ENCODE measurements at places on chromosomes 4 and X.

- DNase-seq, result no peak
These were observed 96.6 kb upstream of the KCNIP4 start for GRCh38 chr4:22045051-22045630.

- DNase-seq, result no peak
These were observed 59.5 kb upstream of the CRMP1 start for GRCh38 chr4:5952286-5952974.

DNA sequence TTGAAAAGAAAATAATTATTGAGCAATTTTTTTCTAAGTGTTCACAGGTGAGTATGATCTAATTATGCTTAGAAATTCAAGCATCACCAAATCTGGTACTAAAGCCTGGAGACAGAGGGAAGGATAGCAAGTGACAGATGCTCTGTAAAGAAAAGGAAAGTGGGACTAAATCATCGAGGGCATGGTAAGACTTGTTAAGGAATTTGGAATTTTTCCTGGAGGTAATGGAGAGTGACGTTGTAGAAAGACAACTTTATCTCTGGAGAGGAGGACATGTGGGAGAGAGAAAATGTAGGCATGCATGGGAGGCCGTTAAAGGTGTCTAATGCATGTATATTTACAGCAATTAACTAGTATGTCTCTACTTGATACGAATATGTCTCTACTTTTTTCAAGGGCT is 333.2 kb upstream of the ATOH1 start:
- DNase-seq, result no peak

DNA sequence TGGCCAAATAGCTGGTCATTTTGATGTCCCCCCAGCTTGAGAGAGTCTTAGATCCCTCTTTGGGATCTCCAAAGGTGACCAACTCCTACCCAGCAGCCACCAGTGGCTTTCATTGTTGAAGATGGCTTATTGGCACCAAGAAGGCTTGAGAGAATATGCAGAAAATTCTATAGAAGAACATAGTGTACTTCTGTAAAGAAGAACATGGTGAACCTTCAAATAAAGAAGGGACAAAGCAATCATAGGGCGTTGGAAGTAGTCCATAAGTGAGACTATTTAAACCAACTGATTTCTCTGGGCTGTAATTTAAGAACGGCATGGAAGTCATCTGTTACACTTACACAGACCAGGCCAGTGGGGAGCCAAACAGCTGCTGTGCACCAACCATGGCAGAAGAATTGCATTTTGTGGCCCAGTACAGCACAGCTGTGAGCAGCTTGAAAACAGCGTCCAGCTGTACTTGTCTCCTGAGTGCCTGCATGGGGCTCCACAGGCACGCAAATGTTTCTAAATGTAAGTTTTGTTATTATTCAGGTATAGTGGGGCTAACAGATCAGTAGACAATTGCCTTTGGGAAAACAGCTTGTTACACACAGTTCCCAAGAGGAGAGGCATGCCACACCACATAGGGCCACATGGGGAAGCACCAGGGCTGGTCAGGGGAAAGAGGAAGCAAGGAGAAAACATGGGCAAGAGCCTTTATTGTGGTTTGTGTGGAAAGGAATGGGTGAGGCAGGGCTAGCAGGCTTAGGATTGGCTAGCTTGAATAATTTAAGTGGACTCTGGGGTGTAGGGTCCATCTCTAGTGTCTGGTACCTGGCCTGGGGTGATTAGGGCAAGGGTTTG is 125.0 kb downstream of the ARHGAP6 start:
- DNase-seq, result no peak

DNA sequence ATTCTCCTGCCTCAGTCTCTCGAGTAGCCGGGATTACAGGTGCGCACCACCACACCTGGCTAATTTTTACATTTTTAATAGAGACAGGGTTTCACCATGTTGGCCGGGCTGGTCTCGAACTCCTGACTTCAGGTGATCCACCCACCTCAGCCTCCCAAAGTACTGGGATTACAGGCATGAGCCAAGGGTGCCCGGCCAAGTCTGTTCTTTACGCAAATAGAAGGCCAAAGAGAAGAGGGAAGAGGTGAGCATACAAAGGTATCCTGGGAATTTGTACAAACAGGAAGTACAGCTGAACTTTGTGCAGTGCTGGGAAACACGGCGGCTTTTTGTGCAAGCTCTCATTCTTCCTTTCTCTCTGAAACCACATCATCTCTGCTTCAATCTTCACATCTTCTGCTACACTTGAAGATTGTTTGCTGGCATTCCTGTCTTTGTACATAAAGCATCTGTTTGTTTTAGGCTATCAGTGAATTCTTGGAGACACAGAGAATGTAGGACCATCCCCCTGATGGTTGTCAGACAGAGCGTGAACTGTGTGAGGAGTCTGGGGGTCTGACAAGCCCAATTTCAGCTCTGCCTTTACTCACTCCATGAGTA is 71.9 kb upstream of the PRSS48 start:
- peak; percentile 32 for DNase-seq

DNA sequence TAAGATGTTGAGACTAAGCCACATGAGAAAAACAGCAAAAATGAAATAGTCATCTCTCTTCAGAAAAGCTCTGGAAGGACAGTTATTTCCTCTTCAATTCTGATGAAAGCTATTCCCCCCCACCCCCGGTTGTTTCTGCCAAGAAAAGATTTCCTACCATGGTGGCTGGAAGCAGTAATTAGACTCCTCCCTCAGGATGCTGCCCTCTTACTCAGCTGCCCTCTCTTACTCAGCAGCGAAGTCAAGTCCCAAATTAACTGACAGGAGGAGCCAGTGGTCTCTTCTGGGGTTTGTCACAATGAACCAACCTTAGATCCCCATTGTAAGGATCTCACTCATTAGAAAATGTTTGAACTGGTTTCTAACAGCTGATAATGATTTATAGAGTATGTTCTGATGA is 38.0 kb downstream of the GPM6B start:
- peak; percentile 13 for DNase-seq

- DNase-seq, result no peak
These were observed 21.1 kb downstream of the RBM10 start for GRCh38 chrX:47166126-47166525.

- no peak for DNase-seq
These were observed 257.4 kb downstream of the CFAP299 start for GRCh38 chr4:80592950-80593349.

GRCh38 chrX:12950851-12951594 is 23.9 kb upstream of the TMSB4X start:
- DNase-seq, result peak; percentile 68

DNA sequence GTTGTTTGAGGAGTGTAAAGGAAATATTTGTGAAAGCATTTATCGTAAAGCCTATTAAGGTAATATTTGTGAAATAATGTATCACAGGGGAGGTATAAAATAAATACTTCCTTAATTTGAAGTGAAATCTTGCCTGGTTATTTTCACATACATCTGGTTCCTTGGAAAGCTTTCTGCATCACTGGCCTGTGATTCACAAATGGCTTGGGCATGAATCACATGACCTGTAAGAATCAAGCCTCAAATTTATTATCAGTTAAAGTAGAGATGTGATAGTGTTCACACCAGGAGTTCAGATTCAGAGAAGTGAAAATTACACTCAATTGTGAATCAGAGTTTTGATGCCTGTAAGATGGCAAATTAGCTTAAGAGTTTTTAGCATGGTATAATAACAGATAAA is 1911.4 kb downstream of the STIM2 start:
- no peak for DNase-seq

GRCh38 chrX:24676403-24677024 is 17.2 kb upstream of the POLA1 start:
- peak; percentile 40 for DNase-seq

DNA sequence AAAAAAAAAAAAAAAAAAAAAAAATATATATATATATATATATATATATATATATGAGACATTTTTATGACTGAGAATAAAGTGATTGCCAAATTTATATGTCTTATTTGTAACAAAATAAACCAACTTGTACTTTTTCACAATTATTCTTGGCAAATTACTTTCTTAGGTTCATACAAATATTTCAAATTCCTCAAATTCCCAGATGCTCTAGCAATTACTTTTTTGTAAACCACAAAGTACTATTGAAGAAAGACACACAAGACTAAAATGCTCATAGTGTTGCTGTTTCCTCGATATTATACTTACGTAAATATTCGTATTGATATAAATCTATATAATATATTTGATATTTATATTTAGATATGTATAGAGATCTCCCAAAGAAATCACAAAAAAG is 390.0 kb downstream of the FAT4 start:
- DNase-seq, result peak; percentile 9

- peak; percentile 46 for DNase-seq
These were observed at the start of gene ZNF185 for GRCh38 chrX:152897222-152898131. Gene ZNF185 (plus strand): TSS chrX:152898067. CDS start chrX:152914490, 16,423 bp downstream.

DNA sequence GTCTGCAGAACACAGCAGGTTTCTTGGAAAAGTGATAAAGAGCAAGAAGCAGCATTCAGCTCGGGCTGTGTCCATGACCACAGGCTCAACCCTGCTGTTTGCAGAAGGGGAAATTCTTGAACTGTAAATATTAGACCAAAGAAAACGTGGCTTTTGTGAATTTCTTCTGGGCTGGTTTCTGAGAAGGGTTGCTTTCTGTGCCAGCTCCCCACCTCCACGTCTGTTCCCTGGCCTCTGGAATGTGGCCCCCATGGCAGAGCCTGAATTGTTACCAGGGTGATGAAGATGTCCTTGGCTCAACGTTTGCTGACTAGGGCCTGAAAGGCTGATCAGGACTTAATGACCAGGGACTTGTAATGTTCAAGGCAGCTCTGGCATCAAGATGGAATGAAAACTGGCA is 116.0 kb downstream of the CPEB2 start:
- no peak for DNase-seq

GRCh38 chr4:33772582-33772981 is 2471.7 kb downstream of the ARAP2 start:
- DNase-seq, result no peak

GRCh38 chr4:110248100-110248499 is 49.7 kb upstream of the ELOVL6 start:
- no peak for DNase-seq

- DNase-seq, result peak; percentile 66
These were observed 34.7 kb upstream of the PLAC1 start for GRCh38 chrX:134692990-134693389.

- no peak for DNase-seq
These were observed 345.9 kb downstream of the ADGRL3 start for GRCh38 chr4:61545902-61546480.

DNA sequence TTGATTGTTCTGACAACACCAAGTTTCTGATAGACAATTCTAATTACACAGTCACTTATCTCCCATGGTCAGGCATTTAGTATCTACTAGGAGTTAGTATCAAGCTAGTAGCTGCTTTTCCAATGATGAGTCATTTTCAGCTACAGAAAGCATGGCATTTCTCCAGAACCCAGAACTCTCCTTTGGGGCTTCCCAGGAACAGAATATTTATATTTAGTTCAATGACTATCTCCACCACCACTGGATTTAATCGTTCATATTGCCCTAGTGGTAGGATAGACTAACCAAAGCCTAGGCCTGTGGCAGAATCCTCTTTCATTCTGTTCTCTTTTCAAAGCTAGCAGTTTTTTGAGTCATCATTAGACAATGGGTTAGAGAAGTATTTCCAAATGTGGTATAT is 569.4 kb downstream of the GABRG1 start:
- DNase-seq, result no peak

DNA sequence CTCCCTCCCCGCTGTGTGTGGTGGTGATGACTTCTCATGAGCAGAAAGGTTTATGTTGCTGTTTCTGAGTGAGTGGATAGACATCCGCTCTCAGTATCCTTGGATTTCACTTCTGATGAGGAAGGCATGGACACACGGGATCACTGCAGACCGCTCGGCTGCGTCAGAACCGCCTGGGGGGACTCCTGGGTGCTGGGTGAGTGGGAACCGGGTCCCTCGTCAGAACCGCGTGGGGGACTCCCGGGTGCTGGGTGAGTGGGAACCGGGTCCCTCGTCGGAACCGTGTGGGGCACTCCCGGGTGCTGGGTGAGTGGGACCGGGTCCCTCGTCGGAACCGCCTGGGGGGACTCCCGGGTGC is 9.0 kb downstream of the CTBP1 start:
- no peak for DNase-seq

- DNase-seq, result no peak
These were observed 64.6 kb upstream of the TRPC5 start for GRCh38 chrX:112147206-112147605.

DNA sequence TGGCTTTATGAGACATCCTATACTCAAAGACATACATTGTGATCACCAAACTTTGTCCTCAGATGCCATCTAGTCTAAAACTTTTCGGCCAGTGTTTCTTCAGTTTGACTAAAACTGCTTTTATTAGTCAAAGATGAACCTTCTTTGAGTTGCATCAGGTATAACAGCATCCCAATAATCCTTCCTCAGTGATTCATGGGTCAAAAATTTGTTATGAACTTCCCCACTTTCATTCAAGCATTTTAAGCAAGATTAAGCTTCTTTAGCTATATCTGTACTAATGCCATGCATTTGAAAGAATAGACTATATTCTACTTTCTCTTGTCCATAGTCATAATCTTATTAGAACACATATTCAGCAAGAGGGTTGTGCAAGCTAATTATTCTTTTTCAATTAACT is 1070.4 kb upstream of the ADGRL3 start:
- DNase-seq, result no peak

DNA sequence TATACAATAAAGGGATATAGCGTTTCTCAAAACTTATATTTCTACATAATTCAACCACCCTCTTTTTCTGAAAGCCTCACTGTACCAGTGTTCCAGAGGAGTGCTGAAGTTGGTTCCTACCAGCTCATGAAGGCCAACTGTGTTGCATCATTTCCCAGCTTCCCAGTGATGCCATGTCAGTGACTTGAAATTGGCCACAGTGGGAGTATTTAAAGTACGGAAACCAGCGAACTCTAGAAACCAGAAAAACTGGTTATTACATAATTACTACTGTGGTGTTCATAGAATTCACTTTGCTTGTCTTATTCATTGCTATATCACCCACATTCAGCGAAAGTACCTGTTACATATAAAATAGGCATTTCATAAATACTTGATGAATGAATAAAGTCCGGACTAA is 135.4 kb downstream of the GC start:
- no peak for DNase-seq

GRCh38 chr4:79408063-79408462 is at the start of gene GK2:
Gene GK2 (minus strand): TSS chr4:79408228. CDS start chr4:79408200, 28 bp downstream.
- no peak for DNase-seq

DNA sequence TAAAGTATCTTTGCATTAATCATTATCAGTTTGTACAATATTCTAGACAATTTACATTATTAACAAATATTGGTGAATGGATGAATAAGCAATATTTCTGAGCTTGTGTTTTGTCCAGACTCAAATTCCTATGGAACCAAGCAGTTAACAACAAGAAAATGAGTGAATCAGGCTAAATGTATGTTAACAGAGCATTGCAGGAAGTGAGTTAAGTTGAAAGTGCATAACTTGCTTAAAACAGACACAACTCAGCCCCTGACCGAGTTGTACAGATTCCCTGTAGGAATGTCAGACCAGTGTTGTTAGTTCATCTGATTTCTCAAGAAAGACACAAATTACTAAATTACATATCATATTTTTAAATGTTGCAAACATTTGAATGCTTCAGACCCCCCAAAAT is 23.7 kb upstream of the CSN1S1 start:
- DNase-seq, result no peak

Measured in lung microvascular endothelial cell (primary cell).